ENCODE measurements at places on chromosomes 12 and 14.

DNA sequence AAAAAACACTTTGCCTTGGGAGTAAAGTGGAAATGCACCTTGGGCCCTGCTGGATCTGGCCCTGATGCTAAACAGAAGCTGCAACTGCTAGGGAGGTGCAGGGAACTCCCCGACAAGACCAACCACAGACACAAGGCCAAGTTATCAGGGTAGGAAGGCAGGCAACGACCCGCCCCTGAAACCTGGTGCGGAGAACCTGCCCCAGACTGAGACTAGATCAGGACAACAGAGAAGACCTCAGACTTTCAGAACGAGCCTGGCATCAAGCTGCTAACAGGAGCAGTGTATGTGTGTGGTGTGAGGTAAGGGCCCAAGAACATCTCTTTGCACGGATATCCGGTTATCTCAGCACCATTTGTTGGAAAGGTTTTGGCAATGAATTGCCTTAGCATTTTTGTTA lies 233.7 kb upstream of the RTL1 start:
- DNase-seq, result no peak

- DNase-seq, result no peak
Measured at GRCh38 chr14:95597784-95598211, 62.9 kb downstream of the GLRX5 start.

- DNase-seq, result no peak
Measured at GRCh38 chr14:54737132-54737711, 165.4 kb downstream of the GCH1 start.

DNA sequence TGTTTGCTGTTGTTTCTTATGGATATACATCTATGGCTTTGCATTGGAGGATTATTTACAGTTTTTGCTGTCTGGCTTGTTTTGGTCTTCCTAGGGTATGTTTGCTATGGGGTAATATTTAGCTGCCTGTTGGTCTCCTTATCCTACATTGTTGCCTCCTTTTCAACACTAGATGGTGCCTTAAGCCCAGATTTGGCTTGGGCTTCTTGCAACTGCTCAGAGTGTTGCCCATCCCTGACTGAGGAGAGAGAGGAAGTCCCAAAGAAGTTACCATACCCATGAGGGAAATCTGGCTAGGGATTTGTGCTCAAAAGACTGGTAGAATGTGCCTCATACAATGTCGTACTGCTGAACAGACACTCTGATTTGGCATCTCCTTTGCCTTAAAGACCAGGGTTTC lies 94.6 kb upstream of the MUCL1 start:
- DNase-seq, result no peak

Data from NCI-H1048 (cell line).